ENCODE measurements at places on chromosomes 1 and 21. TPM values are rescaled to one million over a fixed set of nuclear protein-coding genes. Genes with fewer than 3 reads are reported as not detected.

The RXFP4 gene
- not detected for total RNA-seq

The HIVEP3 gene
- 19.9 TPM for total RNA-seq

The MYBPH gene
- 0.22 TPM for total RNA-seq

The LCE1C gene
- total RNA-seq = not detected

The TSNAX gene
- total RNA-seq = 36.6 TPM

The FAM72B gene
- 1.1 TPM for total RNA-seq

The AGO4 gene
- 18.5 TPM for total RNA-seq

GRCh38 chr1:168243198-168243597 lies 17.4 kb downstream of the SFT2D2 start:
- no peak for DNase-seq

DNA sequence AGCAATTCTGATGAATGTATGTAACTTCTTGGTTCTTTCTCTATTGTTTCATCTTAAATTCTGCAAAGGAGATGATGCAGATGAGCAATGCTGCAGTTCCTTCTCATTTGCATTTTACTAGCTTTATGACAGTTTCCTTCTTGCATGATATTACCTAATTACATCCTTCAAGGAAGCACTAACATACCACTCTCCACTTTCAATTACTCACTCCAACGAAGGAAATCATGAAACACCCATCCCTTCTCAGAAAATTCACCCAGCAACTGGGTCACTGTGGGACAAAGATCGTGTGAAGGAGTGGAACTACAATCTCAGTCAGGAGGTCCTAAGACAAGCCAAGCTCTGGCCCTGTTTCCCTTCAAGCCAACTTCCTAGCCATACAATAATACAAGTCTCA lies 142.3 kb downstream of the CHD1L start:
- DNase-seq = no peak

- no peak for DNase-seq
Measured at GRCh38 chr1:31674626-31675025, 29.2 kb downstream of the COL16A1 start.

- DNase-seq = peak; percentile 35
Measured at GRCh38 chr1:30403726-30404125, 319.7 kb downstream of the MATN1 start.

DNA sequence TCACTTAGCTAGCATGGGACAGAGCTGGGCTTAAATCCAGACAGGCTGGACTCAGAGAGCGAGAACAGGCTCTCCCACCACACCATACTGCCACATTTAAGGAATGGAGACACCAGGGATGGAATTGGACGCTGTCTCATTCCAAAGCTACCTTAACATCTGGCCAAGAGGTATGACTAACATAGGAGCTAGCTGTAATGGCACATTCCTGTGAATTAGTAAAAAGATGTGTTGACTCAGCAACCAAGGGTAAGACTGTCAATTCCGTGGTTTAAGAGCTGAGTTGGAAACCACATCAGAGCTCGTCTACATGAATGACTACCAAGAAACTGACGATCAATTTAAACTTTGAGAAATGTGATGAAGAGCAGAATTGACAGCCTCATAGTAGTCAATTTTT lies 8.3 kb upstream of the TNFRSF9 start:
- DNase-seq = no peak

GRCh38 chr1:89065079-89065868 lies at the start of gene GBP1:
TSS of gene GBP1 (minus strand) at chr1:89065208. CDS start at chr1:89063234, 1,974 bp downstream.
- DNase-seq = no peak

DNA sequence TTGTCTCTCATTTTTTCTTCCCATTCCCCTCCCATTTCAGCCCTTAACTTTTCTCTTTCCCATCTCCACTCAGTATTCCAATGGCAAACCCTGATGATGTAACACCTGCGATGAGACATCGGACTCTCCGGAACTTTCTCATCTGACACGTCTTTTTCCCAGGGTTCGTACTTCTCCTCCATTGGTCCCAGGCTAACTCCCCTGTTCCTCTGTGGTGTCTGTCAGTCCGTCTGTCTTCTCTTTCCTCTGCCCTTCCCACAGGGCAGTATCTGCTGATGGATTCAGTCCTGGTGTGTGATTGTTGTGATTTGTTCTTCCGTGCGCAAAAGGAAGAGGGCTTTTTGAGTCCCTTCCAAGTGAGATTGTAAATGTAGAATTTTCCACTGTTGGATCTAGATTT lies 27.7 kb downstream of the VANGL2 start:
- no peak for DNase-seq

DNA sequence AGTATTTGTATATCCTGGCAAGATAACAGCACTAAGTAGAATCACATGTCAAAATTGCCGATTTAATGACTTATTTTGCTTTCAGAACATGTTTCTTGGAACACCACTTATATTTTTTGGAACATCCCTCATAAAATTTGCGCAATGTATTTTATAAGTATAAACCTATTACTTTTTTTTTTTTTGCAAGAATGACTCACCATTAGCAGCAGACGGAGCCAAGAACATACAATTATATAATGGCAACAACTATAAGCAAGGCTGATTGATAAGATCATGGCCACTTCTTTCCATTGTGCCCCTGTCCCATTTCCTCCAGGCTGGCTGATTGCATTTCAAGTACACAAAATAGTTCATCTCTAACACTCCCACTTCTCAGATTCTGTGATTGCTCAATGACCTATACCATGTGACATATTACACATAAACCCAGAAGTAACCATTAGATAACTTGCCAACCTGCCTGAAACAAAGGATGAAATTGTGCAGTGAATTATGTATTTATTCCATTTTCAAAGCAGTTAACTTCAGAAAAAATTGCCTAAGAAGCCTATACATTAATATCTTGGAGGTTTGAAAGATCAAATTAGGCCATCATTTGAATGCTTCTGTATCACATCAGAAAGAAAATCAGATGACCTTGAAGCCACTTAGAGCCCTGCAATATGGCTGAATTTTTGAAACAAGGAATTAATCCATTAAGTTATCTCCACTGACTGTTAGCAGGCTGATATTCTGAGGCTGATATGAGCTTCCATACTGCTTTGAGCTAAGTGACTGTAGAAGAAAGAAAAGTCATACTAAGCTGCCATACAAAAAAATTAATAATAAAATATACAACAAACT lies 77.8 kb upstream of the PRMT6 start:
- DNase-seq = no peak

GRCh38 chr1:170214117-170215032 lies 68.6 kb downstream of the NTMT2 start:
- DNase-seq = no peak

- no peak for DNase-seq
Measured at GRCh38 chr1:239997160-239997514, 94.5 kb upstream of the FMN2 start.

DNA sequence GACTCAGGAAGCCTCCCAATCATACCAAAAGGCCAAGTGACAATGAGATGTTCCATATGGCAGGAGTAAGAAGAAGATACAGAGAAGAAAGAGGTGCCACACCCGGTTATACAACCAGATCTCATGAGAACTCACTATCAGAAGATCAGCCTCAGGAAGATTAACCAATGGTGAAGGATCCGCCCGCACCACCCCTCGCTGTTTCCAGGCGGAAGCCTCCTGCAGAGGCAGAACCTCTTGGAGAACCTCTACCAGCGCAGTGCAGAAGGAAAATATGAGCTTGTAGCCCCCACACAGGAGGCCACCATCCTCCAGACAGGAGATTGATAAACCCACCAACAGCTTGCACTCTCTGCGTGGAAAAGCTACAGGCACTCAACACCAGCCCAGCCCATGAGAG lies 245.1 kb downstream of the POTED start:
- no peak for DNase-seq

- no peak for DNase-seq
Measured at GRCh38 chr1:80893115-80893514, 907.6 kb upstream of the ADGRL2 start.

GRCh38 chr1:231634323-231635013 lies 7.9 kb downstream of the DISC1 start:
- no peak for DNase-seq

DNA sequence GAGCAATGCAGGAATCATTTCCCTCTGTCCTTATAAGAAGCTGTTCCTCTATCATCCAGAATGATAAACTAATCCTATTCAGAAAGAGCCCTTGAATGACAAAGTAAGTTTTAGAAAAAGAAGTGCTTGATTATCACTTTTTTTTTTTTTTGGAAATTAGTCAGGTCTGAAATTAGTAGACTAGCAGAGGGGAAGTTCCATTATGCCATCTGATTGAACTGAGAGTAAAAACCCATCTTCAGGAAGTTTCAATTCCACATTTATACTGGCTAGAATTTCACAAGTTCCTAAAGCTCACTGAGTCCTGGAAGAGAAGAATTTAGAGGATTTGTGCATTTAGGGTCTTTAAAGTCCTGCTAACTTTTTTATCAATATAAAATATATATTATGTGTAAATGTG lies 128.8 kb upstream of the COA6 start:
- no peak for DNase-seq

GRCh38 chr1:199010933-199011332 lies 372.1 kb downstream of the PTPRC start:
- DNase-seq = no peak

GRCh38 chr1:1204998-1205768 lies 1.2 kb downstream of the TNFRSF18 start:
- no peak for DNase-seq

- no peak for DNase-seq
Measured at GRCh38 chr1:92274939-92275338, 23.8 kb downstream of the GLMN start.

DNA sequence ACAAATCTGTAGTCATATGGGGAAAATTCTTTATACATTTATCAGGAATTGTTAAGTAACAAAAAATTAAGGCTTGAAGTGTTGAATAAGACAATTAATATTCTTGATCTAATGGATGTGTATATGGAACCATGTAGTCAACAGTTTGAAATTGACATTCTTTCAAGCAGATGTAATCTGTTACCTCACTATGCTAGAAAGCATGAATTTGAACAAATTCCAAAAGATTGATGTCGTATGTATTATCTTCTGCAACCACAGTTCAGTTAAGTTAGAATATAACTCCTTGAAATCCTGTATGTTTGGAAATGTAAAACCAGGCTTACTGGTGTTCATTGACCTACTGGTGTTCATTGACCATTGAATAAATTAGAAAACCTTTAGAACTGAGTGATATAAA lies 16.1 kb downstream of the CCDC18 start:
- DNase-seq = no peak

- DNase-seq = no peak
Measured at GRCh38 chr1:76269155-76269554, 194.6 kb downstream of the ST6GALNAC3 start.

Data from mesenteric fat pad (tissue), 1 donor.